Stimulated activated CD8-positive, alpha-beta memory T cell treated with anti-CD3 and anti-CD28 coated beads, Interleukin-15, amount 100 ng/mL, for 24 hours (primary cell): ENCODE measurements at places on chromosomes 3 and 15.

- no peak for DNase-seq
Observed at GRCh38 chr3:156409694-156410093, 145.2 kb downstream of the SSR3 start.

DNA sequence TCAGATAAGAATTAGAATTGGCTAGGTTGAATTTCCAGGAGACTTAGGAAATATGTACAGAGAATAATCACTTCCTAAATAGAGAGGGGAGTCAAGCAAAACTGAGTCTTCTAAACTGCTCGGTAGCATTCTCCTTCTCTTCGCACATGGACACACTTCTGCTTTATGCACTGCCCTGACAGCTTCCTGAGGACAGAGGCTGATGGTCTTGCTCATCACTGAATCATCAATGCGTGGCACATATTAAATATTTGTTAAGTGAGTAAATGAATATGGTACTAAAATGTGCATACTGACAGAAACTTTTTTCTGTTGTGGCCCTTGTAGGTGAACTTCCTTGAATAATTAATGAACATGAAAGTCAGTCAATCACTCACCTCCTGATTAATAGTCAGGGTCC lies 315.5 kb downstream of the FHIT start:
- DNase-seq, result no peak

DNA sequence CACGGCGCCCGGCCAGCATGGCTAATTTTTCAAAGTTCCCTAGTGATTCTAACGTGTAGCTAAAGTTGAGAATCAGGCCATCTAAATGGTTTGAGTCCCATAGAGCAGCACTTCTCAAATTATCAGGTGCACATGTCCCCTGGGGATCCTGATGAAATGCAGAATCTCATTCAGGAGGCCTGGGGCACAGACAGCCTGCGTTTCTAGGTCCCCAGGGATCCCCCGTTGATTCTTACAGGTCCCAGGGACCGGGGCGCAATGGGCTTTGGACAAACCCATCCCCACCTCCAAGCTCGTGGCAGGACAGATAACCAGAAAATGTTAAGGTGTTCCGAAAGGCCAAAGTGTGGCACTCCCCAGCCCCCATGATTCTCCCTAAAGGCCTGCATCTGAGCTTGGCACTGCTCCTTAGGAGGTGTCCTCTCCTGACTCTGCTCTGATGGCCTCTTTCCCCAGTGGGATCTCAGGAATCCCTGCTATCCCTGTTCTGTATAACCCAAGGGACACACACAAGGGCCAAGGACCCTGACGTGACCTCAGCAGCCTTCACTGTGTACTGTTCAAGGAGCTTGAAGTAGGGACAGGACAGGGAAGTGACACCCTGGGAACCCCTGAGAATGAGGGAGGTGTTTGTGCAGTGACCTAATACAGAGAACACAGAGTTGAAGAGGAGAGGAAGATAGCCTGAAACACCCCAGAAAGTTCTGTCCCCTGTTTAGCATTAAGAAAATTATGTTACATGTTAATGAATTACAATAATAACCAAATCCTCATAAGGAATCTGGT lies 8.0 kb downstream of the LRRK1 start:
- DNase-seq, result no peak

GRCh38 chr3:110731148-110731547 lies 340.5 kb upstream of the NECTIN3 start:
- DNase-seq, result no peak

DNA sequence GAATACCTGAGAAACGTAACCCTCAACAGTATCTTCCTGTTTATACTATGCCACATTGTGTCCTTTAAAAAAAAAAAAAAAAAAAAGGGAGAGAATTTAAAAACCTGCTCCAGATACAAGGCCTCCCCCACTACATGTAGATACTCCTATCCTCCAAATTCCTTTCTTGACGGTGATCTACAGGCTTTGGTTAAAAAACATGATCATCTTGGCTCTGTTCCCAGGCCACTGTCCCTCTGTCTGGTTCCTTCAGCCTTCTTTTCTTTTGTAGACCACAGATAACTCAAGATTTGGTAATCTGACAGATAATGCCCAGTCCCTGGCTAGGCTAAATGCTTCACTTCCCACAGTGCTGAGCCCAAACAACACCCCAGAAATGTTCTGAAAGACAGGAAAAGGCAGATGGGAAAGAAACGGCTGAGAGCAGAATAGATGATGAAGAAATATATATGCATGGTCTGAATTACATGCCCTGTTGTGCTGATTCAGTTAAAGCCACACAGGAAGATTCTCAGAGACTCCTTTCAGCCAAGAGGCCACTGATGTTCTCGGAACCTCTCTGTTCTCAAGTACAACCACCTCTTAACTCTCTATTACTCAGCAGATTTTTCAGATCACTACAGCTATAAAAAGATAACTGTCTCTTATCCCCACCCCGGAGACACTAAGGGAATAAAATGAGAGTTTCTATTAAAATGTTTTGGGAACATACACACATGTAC lies 48.3 kb downstream of the NPTN start:
- DNase-seq, result no peak

GRCh38 chr3:53844262-53845102 lies 1.7 kb downstream of the CHDH start:
- no peak for DNase-seq
